Daoy (cell line): ENCODE measurements at places on chromosomes 6 and 20. TPM values are rescaled to one million over a fixed set of nuclear protein-coding genes. Genes with fewer than 3 reads are reported as not detected.
A peak's percentile ranks its signal among the peaks of the same experiment; 100 is the strongest.

Gene WFDC12
- total RNA-seq, result not detected in 2 replicates

Gene PANK2
- total RNA-seq, result 62.3 and 69.2 TPM in 2 replicates

DNA sequence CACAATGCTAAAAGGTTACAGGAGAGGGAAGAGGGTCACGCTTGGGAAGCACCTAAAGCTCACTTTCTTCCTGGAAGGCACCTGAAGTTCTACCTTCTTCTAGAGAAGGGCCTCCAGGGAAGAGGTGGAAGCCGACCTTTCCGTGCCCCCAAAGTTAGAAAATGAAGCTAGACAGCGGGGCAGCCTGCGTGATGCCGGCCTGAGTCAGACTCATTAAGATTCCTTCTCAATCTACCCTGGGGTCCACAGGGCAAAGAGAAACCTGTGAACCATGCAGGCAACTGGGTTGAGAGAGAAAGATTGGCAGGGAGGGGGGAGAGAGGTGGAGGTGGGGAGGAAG lies 54.8 kb upstream of the CCDC167 start:
- peak; percentile 94 for DNase-seq

DNA sequence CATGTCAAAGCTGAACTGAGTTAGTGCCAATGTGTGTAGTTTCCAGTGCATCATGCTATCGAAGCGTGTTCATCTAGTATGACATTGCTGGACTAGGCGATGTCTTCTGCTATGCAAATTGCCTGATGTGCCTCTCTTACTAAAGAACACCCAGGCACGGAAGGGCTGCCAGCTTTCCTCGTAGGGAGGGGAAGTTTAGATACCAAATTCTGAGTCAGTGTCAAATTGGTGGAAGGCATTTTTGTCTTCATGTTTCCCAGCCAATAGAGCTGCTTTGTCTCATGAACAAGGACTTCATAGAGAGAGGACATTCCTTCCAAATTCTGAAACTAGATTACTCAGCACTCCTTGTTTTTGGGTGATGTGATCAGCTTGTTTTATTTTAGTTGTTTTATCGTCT lies 320.1 kb downstream of the BTBD3 start:
- peak; percentile 1 for DNase-seq

- no peak for DNase-seq
Measured at GRCh38 chr20:62697468-62697912, 11.1 kb upstream of the NTSR1 start.

DNA sequence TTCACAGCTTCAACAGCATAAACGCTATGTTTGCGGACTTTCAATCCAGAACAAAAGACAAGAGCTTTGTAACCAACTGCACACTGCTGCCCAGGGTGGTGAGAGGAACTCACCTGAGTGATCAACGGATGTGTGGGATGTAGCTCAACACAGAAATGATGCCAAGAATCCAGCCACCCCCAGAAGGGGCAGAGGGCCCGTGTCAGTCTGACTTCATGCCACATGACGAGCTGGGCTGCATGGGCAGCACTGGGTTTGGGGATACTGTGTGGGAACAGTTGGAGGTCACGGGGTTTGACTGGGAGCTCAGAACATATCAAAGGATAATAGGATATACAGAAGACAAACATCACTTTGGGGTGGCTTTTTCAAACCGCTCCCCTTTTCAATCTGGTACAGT lies 79.4 kb upstream of the TRAF3IP2 start:
- no peak for DNase-seq

- no peak for DNase-seq
Measured at GRCh38 chr6:88262332-88262731, 96.2 kb upstream of the CNR1 start.
